ENCODE measurements at places on chromosomes 4 and X.

DNA sequence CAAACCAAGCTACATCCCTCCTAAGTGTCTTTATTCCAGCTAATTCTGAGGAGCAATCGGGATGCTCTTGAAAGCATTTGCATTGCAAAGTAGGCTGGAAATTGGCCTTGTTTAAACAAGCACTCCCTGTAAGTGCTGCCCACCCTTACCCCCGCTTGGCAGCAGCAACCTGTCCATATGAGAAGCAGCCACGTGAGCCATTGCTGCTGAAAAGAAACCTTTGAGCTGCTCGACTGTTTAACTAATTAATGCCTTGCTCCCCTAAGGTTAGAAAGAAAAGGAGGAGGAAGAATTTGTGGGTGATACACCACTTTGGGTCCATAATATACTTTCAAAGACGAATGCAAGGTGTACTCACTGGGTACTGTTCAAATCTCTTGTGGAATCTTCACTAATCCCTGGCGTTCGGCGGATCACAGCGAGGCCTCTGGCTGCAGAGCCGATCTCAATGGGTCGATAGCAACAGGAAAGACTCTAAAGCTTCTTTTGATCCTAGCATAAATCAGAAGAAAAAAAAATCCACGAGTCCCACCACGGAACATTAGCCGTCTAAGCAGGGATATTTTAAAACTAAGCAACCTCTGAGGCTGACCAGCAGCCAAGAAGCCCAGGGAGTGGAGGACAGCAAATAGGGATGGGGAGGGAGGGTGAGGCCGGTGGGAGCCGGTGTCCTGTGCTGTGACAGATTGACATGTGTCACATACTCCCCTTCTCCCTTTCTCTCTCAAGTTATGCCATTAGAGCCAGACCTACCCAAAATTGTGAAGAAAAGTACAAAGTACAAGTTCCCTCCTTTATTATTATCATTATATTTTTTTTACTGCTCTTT is 37.2 kb upstream of the MGST2 start:
- no peak for DNase-seq

DNA sequence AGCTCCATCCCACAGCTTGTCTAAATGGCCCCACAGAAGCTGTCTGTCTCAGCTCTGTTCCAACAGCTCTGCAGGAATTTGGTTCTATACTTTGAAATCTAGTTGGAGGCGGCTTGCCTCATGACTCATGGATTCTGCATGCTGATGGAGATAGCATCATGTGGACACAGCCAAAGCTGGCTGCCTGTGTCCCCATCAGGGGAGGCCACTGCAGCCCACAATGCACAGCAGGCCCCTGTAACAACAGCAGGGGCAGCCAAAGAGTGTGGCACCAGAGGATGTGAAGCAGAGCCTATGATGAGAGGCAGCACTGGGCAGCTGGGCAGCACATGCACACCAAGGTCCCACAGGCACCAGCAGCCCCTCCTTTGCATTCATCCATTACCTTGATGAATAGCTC is 67.2 kb downstream of the DCAF12L1 start:
- DNase-seq, result no peak

- no peak for DNase-seq
These were observed 33.6 kb downstream of the LNX1 start for GRCh38 chr4:53557669-53558064.

GRCh38 chr4:171130256-171130801 is 682.9 kb upstream of the GALNTL6 start:
- DNase-seq, result no peak

DNA sequence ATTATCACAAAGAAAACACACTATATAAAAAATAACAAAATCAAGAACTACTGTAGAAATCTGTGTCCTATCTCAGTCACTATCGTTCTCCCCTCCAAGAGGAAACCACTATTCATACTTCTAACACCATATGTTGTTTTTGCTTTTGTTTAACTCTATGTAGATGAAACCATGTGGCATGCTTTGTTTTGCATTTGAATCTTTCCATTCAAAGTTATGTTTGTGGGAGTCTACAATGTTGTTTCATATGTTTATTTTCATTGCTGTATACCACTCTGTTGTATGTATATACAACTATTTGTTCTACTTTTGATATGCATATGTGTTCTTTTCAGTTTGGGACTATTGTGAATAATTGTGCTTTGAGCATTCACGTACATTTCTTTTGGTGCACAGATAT is 116.1 kb downstream of the PABPC4L start:
- DNase-seq, result no peak

- DNase-seq, result peak; percentile 75
These were observed 692 bp downstream of the SPCS3 start for GRCh38 chr4:176320340-176320975.

- DNase-seq, result no peak
These were observed 41.0 kb downstream of the MAP7D3 start for GRCh38 chrX:136210243-136210642.

DNA sequence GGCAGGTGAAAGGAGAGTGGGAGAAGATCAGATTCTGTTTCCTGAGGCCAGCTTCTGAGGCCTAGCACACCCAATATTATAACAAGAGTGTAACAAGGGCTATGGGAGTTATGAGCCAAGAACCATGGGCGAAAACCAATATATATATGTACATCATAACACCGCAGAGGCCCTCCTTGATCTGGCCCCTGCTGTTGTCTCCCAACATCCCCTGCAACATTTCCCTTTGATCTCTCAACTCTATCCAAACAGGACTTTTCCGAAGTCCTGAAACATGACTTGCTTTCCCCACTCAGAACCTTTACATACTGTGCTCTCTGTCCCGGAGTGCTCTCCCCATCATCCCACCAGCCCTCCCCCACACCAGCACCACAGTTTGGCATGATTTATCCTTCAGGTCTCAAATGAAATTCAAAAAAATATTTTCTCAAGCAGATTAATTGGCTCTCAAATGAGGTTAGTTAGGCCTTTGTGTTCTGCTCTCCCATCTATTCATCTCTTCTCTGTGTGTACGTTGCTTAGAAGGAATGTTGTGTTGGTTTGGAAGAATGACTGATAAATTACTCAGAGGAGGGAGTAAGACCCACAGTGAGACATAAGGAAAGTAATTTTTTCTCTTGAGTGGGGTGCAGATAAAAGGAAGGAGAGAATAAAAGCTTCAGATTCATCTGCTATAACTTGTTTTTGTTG is 58.1 kb upstream of the SMIM10 start:
- DNase-seq, result no peak

GRCh38 chr4:86967073-86967472 is 32.3 kb downstream of the AFF1 start:
- no peak for DNase-seq

GRCh38 chr4:26863512-26863911 is 2.9 kb downstream of the STIM2 start:
- no peak for DNase-seq

DNA sequence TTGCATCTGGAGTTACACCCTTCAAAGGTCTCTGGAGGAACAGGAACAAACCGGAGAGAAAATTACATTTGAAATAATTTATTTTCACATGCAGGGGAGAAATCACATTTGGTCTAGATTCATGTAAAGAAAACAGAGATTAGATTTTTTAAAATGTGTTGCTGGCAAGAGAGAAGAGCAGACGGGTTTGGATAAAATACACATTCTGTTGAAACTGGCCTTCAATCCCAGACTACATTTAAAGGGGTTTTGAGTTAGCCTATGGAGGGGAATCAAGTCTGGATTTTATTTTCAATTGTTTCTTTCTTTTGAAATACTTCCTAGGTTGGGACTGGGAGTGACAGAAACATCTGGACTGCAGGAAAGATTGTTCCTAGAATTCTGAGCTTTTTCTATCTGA is 180.8 kb downstream of the NHS start:
- DNase-seq, result no peak

GRCh38 chrX:16970977-16971376 is 24.5 kb downstream of the REPS2 start:
- DNase-seq, result no peak

DNA sequence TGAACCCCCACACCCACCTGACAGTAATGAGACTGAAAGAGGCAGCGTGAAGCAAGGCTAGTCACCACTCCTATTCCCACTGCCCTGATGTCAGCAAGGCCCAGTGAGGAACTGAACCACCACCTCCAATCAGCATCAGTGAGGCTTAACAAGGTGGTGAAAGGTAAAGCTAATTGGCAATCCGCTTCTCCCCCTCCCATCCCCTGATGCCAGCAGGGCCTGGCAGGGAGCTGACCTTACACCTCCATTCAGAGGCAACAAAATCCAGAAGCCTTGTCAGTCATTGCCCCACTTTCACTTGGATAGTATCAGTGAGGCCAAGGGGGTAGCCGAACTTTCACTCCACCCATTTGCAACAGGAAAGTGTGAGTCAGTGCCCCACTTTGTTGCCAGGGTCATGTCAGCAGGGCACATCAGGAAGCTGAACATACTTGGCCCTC is 60.8 kb downstream of the AWAT2 start:
- DNase-seq, result no peak

DNA sequence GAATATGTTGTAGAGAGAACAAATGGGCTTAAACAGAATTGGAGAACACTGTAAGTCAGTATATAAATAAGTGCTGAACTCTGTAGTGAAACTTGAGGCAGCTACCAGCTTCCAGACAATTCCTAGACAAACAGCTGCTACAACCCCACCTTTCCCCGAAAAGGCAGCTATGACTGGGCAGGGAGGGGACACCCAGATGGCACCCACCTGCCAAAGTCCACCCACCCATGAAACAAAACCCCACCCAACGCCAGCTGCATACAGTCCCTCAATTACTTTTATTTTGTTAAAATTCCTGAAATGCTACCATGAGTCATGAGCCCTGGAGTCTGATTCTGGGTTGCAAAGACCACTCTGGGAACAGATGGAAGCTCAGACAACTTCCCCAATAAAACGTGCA is 24.4 kb downstream of the RELL1 start:
- DNase-seq, result no peak

GRCh38 chr4:131613824-131614216 is 1535.3 kb upstream of the PCDH10 start:
- DNase-seq, result no peak

DNA sequence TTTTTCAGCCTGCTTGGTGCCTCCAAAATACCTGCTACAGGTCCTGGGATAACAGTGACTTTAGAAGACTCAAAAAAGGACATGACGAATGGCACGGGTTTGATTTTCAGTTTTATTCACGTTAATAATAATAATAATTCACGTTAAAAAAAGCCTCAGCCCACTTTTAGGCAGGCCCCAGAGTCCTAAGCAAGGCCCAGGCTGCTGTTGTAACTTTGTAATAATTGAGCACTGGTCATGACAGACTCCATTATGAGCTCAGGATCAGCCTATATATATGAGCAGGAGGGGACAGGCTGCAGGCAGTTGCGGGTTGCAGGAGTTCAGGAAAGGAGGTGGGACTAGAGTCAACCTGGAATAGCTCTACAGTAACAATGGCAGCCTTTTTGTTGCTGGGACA is at the start of gene TMEM31:
Gene TMEM31, plus strand, starts transcription at position 301 of the 400 bp plus-strand sequence. CDS start 1,350 bp downstream, outside the sequence.
- DNase-seq, result no peak

DNA sequence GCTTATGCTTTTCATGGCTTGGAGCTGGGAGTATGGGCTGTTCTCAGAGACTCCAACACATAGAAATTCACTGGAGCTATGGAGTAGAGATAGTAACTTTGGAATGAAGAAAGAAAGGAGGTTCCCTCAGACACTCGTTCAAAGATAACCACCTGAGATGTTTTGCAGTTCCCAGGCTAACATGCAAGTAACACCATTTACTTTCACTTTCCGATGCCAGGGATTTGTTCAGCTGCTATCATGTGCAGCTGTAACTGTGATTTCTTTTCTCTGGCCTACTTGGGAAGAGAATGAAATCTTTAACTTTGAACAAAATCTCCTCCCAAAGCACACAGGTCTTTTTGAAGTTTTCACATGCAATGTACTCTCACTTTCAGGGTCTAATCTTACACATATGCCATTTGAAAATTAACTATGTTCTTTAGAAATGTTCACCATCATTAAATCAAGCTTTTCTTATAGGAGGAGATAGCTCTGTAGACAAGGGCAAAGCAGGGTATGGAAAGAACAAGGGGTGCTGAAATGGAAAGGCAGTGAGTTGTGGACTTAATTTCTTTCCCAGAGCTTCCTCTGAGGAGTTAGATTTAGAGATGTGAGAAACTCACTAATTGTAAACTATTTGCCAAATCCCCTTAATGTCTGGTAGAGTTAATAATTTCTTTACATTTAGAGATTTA is 514.3 kb downstream of the PDHA2 start:
- DNase-seq, result no peak

DNA sequence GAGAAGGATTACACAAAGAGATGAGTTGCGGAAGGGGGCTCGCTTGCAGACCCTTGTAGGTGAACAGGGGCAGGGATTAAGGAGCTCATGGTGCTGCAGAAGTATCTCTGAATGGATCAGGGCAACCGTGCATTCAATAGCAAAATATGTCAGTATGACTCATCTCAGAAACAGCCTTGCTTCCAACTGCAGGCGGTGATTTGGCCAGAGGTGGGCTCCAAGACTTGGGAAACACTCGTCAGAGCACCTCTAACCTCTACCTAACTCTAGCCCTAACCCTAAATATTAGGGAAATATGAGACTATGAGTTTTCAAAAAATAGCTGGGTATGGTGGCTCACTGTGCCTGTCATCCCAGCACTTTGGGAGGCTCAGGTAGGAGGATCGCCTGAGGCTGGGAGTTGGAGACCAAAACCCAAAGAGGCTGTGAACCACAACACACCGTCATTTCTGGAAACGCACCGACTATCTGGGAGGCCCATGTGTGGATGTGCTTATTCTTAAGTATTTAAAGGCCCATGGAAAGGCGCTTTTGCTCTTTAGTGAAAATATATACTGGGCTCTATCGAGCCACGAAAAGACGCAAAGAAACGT is 102.6 kb downstream of the DHRSX start:
- DNase-seq, result no peak

DNA sequence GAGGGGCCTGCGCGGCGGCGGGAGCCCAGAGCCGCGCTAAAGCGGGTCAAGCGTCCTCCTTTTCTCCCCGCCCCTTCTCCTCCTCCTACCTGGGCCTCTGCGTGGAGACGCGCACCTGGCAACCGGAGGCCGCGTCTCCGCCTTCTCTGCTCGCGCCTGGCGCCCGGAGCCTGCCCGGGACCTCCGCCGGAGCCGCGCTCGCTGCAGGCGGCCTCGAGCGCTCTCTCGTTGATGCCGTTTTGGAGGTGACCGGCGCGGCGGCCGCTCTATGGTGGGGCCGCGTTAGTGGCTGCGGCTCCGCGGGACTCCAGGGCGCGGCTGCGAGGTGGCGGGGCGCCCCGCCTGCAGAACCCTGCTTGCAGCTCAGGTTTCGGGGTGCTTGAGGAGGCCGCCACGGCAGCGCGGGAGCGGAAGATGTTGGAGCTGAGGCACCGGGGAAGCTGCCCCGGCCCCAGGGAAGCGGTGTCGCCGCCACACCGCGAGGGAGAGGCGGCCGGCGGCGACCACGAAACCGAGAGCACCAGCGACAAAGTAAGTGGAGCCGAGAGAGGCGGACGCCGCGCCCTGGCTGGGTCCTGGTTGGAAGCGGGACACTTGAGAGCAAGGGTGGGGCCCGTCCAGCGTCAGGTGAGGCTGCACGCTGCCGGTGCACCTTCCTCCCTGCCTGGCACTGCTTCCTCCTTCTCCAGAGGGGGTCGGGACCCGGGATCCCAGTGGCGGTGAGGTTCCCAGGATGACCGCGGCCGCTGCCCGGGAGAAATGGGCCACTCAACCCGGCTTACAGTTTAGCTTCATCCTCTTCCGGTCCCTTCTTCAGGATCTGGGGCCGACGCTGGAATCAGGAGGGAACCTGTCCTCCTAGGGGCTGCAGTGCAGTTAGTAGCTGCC is at the start of gene CDS1:
Gene CDS1, plus strand, starts transcription at position 140 of the 888 bp plus-strand sequence. Its CDS starts 275 bp downstream, at position 415.
- DNase-seq, result no peak

GRCh38 chr4:102222838-102223409 is 122.4 kb downstream of the SLC39A8 start:
- DNase-seq, result no peak

- no peak for DNase-seq
These were observed 8.2 kb downstream of the KLHL4 start for GRCh38 chrX:87525771-87526229.

All from stimulated activated CD8-positive, alpha-beta memory T cell treated with anti-CD3 and anti-CD28 coated beads, Interleukin-12 subunit alpha, Interleukin-12 subunit beta, amount 100 ng/mL, for 1 hour (primary cell).